NCI-H2227 treated with DMSO at 0.1 percent for 48 hours (cell line): ENCODE measurements at places on chromosomes 4 and X.

GRCh38 chrX:38211891-38212635, 8.6 kb downstream of the SRPX start:
- no peak for DNase-seq

DNA sequence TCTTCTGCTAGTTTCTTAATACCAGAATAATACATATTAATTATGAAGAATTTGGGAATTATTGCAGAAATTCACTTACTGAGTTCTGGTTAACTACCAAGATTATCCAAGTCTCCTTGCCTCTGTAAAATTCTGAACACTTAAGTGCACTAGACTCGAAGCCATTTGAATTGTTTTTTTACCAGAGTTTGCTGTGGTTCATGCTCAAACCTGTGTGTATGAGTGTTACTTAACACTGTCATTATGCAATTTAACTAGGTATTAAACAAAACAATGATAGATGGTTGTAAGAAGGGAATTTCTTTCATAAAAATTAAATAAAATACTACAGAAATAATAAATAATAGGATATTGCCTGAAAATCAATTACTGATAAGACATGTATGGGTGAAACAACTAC, 145.6 kb upstream of the FAT4 start:
- no peak for DNase-seq

DNA sequence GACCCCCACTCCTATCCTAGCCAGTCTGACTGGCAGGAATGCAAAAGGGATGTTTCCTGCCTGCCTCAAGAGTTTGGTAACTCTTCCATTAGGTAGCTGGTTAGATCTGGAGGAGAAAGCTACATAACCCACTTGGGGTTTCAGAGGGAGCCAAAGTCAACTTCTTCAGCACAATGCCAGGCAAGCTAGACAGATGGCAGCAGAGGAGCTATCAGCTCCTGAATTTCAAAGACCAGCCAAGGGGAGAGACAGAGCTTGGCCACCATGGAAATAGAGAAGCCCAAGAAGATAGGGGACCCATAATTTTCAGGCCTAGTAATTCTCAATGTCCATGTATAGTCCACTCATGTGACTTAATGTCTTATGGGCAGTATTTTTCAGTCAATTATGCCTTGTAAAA, 56.4 kb downstream of the PGRMC1 start:
- no peak for DNase-seq

GRCh38 chr4:22625311-22625710, 67.4 kb upstream of the GBA3 start:
- DNase-seq: no peak
